ENCODE measurements at places on chromosomes 4 and X.

DNA sequence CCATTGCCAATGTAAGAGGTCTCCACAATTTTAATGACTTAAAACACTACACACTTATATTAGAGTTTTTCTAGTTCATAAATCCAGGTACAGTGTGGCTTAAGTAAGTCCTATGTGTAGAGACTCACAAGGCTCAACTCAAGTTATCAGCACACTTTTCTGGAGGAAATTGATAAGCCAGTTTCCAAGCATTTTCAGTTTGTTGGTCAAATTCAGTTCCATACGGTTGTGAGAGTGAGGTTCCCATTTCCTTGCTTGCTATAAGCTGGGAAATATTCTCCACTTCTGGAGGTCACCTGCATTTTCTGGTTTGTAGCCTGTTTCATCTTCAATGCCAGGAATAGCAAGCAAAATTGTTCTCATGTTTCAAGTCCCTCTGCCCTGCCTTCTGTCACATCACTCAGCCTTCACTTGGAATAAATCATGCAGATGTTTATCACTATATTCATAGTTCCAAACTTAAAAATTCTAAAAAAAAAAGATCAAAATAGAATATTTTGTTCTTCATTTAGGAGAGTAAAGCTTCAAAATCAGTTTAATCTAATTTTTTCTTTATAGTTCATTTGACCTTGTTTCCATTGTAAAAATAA, 1137.5 kb upstream of the INTU start:
- no peak for DNase-seq

GRCh38 chr4:56684320-56685050, 3.4 kb upstream of the HOPX start:
- peak; percentile 56 for DNase-seq

- DNase-seq: no peak
These were observed 6.7 kb upstream of the ZCCHC18 start for GRCh38 chrX:104105330-104106262.

DNA sequence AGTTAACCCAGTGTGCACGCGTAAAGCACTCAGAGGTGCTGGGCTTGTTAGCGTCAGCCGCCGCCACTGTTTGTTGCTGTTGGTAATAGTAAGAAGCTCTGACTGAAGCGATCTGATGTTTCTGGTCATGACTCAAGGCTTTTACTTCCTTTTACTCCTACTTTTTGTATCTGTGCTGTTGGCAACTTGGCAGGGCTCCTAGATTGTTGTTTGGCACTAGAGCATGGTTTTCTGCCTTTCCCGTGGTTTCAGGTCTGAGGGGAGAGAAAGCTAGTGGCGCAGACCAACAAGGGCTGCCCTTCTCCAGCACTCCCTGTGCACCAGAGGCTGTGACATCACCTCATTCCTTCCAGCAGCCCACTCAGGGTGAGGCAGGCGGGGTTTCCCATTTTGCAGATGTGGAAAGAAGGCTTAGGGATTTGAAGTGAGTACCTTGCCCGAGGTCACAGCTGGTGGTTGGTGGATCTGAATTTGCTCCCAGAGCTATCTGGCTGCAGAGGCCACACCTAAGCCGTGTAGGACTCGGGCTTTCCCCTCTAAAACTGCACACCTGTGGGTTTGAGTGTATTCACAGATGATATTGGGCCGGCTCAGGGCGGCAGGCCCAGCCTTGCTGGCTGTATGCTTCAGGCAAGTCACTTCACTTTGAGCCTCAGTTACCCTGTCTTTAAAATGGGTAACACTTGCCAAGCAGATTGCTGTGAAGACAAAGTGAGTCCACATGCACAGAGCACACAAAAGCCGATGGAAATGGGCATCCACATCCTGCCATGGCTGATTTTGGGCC, 51.2 kb upstream of the TADA2B start:
- DNase-seq: peak; percentile 75

- DNase-seq: no peak
These were observed 586 bp upstream of the NSG1 start for GRCh38 chr4:4386296-4386735.

DNA sequence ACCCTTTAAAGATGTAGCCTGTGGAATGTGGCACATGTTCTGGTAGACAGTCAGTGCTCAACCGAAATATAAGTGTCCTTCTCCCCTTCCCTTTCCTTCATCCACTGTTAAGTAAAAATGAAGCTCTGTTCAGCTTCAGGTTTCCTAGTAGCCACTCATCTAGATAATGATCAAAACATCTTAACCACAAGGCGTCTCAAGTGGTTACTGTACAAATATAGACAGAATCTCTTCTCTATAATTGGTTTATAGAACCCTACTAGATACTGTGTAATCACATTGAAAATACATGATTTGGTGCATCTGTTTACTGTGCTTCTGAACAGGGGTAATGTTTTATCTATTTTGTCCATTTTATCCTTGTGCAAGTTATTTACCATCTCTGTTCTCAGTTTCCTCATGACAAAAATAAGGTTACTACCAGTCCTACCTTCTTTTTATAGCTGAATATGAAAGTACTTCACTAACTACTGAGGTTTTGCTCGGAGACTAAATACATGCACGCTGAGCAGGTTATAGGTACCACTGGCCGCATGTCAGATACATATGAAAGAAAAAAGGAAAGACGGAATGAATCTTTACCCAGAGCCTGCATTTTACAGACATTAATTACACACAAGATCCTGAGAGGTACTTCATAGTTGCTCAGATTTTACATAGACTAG, 20.3 kb upstream of the SLC25A4 start:
- DNase-seq: no peak

DNA sequence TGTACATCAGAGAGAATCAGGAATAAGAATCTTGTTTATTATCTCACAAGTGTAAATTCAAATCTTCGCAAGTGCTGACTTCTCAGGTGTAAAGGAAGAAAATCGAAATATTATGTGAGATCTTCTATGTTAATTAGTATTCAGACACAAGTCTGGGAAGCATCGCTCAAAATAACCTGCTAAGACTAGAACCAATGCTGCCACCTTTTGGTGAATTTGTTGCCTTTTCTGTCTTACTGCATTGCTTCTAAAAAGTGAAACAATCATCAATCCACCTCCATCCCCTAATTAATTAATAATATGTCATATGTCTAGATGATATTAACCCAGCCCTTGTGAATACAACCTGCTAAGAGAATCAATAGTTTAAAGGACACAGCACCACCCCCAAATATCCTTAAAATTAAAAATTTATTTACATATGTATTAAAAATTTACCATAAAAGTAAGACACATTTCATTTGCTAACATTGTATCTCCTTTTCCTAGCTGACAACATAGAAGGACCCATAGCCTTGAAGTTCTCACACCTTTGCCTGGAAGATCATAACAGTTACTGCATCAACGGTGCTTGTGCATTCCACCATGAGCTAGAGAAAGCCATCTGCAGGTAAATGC, 3.5 kb downstream of the EPGN start:
- peak; percentile 40 for DNase-seq

DNA sequence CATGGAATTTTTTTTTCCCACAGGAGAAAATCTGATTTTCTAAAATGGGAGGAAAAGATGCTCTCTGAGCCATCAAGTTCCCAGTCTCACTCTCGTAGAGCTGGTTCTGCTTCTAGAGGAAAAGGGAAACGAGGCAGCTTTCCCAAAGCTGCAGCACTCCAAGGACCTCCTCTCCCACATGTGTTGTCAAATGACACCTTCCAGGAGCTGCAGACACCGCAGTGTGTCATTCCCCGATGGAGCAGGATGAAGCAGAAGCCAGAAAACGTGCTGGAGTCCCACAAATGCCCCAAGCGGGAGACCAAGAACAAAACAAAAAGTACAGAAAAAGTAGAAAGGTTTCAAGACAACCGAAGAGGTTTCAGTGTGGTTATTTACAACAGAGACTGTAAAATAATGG, 348.1 kb downstream of the ARHGAP10 start:
- no peak for DNase-seq

- DNase-seq: no peak
These were observed 99.6 kb upstream of the CCSER1 start for GRCh38 chr4:90027565-90027964.

- DNase-seq: no peak
These were observed 25.4 kb upstream of the TBC1D9 start for GRCh38 chr4:140781596-140781995.

- DNase-seq: no peak
These were observed 205.4 kb downstream of the HS3ST1 start for GRCh38 chr4:11223311-11223710.

- DNase-seq: no peak
These were observed 232.5 kb downstream of the ARHGAP10 start for GRCh38 chr4:147964266-147964880.

GRCh38 chrX:124010157-124010556, 48.7 kb downstream of the STAG2 start:
- peak; percentile 44 for DNase-seq

DNA sequence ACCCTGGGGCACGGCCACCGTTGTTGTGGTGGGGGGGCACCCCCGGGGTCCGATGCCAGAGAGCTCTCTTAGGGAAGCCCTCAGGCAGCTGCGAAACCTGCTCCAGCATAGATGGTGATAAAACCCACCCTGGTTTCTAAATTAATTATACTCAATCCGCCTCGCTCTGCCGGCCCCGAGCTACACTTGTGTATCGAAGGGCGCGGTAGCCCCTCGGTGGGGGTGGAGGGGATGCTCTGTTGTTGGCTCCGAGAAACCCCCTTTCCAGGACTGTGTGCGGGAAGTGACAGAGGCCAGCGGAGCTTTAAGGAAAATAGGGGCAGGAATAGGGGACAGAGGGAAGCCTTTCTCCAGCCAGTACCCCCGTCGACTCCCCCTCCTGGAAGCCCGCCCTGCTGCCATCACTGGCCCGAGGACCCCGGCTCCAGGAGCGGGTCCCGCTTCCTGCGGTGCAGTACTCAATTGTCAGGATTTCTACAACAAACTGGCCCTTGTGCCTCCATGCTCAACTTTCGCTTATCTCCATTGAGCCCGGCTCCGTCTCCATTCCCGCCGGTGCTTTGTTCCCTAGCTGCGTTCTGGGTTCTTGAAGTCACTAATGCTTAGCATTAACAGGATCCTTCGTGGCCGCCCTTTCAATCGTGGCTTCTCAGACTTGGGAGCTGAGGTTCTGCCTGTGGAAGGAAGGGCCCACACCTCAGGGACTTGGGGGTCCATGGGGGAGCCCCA, 408.2 kb downstream of the BCOR start:
- DNase-seq: peak; percentile 6

GRCh38 chr4:112270640-112271421, 14.9 kb downstream of the TIFA start:
- peak; percentile 66 for DNase-seq

GRCh38 chr4:142383800-142384470, 462.2 kb downstream of the INPP4B start:
- DNase-seq: no peak

All from foreskin fibroblast (primary cell).